ENCODE measurements at places on chromosomes 4 and X.

DNA sequence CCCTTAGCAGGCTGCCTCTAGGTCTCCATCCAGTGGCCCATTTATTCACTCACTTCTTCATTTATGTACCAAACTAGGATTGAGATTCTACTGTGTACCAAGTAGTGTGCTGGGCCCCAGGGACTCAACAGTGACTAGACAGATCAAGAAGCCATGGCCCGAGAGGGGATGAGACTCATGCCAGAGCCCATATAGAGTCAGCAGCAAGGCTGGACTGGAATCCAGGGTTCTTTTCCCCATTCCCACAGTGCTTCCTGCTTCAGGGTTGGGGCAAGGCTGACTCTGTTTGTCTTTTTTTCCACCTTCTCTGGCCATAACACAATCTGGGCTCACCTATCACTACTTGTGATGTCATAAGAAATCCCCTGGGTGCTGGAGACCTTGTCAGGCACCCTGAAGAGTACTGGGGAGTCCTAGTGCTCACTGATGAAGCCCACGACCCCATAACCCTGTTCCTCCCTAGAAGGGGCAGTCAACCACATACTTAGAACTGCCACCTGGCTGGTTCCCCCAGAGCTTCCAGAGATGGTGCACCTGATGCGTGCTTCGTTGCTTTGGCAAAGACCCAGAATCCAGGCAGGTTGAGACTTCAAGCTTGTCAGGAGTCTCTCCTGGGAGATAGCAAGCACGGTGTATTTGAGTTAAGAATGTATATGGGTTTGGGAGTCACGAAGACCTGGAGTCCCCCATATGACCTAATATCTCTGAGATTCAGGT is 6.2 kb downstream of the RTL5 start:
- no peak for DNase-seq

DNA sequence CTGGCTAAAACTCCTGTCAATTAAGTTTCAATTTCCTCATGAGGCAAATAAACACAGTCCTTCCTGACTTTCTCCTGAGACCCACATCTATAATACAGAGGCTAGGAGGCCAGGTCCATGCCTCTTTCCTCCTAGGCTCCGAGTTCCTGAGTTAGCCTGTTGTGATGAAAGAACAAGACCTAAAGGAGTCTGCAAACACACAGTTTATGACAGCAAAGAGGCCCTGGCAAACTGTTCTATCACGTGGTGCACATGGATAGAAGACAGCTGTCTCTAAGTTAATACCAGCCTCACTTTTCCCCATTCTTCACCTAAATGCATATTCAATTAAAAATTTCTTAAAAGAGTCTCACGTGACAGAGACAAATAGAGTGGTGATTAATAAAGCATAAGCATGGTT is 145.2 kb downstream of the TET2 start:
- DNase-seq, result no peak

DNA sequence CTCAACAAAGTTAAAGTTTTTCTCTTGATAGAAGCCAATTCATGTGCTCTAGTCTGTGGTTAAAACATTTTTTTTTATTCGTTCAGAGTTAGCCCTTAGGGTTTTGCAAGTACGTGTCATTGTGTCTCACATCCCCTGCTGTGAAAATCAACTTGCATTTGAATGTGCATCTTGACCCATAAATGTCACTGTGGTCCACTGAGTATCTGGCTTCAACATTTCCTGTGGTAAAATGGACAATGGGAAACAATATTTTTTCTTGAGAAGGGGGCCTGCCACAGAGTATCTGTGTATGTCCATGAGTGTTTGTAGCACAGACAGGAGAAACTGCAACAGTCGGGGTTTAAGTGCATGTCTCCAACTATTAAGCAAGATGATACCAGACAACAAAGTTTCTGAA is 554.8 kb upstream of the TENM3 start:
- DNase-seq, result no peak

GRCh38 chrX:70141373-70141772 is 8.1 kb downstream of the IGBP1 start:
- no peak for DNase-seq

DNA sequence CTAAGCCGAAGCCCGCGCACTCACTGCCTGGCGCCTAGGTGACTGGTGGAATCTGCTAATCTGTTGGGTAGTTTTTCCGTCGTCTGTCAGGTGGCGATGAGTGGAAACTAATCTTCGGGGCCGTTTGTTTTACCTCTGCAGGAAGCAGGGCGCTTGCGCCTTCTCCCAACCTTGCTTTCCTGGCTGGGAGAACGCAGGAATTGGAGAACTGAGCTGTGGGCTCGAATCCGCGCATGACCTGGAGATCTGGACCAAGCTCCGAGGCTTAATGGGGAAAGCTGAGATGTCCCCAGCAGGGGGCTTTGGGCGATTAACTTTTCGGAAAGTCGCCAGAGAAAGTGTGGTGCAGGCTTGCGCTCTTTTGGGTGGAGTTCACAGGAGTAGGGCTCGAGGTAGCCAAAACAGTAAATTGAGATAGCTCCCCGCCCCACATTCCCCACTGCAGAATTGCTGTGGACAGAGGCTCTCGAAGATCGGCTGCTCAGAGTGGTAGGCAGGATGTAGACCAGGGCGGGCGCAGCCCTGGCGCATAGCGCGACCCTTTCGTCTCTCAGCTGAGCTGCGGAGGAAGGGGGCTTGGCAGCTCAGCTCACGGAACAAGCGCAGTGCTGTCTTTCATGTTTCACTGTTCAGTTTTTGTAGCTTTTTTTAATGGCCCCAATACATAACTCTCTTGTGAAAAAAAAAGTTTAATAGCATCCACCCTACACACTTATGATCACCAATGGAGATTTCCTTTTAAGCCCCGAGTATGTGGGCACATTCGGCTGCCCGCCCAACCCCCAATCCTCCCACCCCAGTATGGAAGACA is 2.7 kb upstream of the FGF5 start:
- no peak for DNase-seq

GRCh38 chrX:13752646-13753045 is 18.1 kb downstream of the OFD1 start:
- no peak for DNase-seq

Measured in stimulated activated CD4-positive, alpha-beta T cell treated with anti-CD3 and anti-CD28 coated beads, Interleukin-1b, Interleukin-23, amount 100 ng/mL, for 24 hours (primary cell).